ENCODE measurements at places on chromosomes 5 and 9. TPM values are rescaled to one million over a fixed set of nuclear protein-coding genes. Genes with fewer than 3 reads are reported as not detected.

The IL3 gene
- not detected for total RNA-seq

The HTR1A gene
- not detected for total RNA-seq

The ADAMTS6 gene
- total RNA-seq, result 0.55 TPM

The TPM2 gene
- total RNA-seq, result 277 TPM

The ZNF883 gene
- total RNA-seq, result not detected

GRCh38 chr5:142572006-142572405, 113.9 kb downstream of the FGF1 start:
- H3K36me3 ChIP-seq, result no peaks in the 10 kb centered on the region
- H3K4me3 ChIP-seq, result no peak overlapping the region
- H3K4me1 ChIP-seq, result peaks cover 15% of the 10 kb centered on the region
- H3K27me3 ChIP-seq, result no peaks in the 10 kb centered on the region

- no peak overlapping the region for H3K4me3 ChIP-seq
- no peaks in the 10 kb centered on the region for H3K27me3 ChIP-seq
- H3K36me3 ChIP-seq, result no peaks in the 10 kb centered on the region
- no peaks in the 10 kb centered on the region for H3K4me1 ChIP-seq
- DNase-seq, result no peak
Observed at GRCh38 chr9:78714576-78714975, 417.7 kb downstream of the PSAT1 start.

DNA sequence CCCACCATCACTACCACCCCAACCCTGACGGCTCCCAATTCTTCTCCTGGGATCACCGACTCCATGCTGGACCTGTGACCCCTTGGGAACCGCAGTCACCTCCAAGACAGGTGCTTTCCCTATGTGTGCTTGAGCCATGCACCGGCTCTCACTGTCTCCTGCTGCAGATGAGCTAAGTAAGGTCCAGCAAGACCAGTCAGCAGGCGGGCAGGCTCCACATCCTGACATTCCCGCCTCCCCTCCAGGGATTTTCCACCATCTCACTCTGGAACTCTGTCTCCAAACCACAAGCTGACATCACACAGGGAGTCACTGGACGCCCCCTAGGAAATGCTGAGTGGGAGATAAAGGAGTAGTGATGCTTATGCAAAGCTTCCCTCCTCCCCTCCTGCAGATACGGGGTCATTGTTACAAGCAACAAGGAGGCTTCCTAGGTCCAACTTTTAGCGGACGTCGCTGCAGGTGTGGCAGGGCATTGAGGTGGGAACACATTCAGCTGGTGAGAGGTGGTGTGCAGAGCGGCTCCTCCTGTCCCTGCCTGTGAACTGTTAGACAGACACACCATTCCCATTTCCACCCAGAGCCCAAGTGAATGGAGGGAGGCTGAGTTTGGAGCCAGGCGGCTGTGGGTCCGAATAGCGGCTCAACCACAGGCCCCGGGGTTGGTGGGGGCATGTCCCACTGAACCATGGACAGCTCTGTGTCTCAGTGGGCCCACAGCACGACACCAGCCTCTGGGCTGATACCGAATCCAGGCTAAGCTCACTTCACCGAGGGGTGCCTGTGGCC, 129.2 kb upstream of the PHYKPL start:
- H3K27ac ChIP-seq, result no peak overlapping the region
- H3K36me3 ChIP-seq, result no peaks in the 10 kb centered on the region
- no peak for DNase-seq
- peaks cover 5% of the 10 kb centered on the region for H3K4me1 ChIP-seq

DNA sequence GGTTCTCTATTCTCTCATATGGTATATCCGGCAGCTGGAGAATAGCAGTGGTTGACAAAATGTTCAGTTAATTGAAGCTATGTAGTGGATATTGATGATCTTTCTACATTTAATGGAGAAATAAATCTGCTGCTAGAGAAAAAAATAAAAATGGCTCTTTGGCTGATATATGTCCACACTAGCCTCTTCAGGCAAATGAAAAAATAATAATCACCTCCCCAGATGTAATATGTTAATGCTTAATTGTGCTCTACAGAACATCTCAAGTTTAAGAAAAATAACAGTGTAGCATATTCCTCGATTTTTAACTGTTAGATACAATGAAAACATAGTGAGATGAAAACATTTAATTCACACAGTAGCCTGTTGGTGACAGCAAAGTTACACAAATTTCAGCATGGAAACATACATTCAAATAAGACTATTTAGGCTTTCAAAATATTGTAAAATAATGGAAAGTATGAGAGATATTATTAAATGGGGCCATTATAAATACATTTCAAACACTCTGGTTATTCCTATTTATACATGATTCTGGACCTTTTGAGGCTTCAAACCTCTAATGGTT, 543.0 kb downstream of the MAT2B start:
- H3K36me3 ChIP-seq, result no peaks in the 10 kb centered on the region
- no peak for DNase-seq
- H3K27ac ChIP-seq, result no peak overlapping the region
- H3K4me3 ChIP-seq, result no peak overlapping the region
- H3K4me1 ChIP-seq, result no peaks in the 10 kb centered on the region

- H3K4me1 ChIP-seq, result peaks cover 3% of the 10 kb centered on the region
- no peak for DNase-seq
- H3K4me3 ChIP-seq, result no peak overlapping the region
- H3K27ac ChIP-seq, result no peak overlapping the region
- no peaks in the 10 kb centered on the region for H3K27me3 ChIP-seq
Observed at GRCh38 chr9:110526426-110526825, 53.1 kb downstream of the SVEP1 start.

DNA sequence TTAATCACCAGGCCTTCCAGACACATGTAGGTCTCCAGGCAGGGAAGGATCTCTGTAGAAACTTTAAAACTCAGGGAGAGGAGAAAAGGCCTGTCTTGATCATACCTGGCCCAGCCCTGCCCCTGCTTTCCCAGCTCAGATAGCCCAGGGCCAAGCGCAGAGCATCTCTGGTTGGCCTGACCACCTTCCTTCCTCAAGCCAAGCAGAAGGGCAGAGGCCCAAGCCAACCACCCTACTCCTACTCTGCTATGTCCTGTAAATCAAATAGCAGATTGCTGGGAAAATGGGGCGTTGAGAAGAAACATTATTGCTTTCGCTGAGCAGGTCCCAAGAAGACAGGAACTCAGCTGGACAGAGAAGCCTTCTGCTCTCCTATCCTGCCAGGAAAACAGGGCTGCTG, 14.3 kb downstream of the ENHO start:
- H3K4me3 ChIP-seq, result no peak overlapping the region
- no peak overlapping the region for H3K27ac ChIP-seq
- no peaks in the 10 kb centered on the region for H3K27me3 ChIP-seq
- H3K36me3 ChIP-seq, result no peaks in the 10 kb centered on the region

DNA sequence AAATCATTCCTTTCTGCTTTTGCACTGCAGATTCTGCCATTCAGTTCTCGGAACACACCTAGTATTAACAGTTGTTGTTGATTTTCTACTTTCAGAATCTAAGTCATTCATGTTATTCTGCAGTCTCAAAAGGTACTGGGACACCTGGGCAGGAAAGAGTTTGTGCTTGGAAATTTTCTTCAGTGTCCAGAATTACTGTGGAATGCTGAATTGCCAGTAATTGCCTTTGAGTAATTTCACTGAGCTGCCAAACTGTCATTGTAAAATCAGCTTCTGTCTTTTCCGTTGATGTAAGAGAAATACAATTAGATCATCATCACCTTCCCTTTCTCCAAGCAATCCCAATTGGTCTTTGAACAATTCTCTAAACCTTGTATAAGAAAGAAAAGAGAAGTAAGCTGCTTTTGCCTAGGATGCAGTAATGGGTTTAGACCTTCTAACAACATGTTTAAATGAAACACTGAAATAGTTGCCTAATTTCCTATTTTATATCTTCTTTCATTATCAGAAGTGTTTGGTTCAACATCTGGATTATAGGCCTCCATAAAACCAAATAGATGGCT, 75.7 kb upstream of the TGFBR1 start:
- no peaks in the 10 kb centered on the region for H3K36me3 ChIP-seq
- H3K4me3 ChIP-seq, result no peak overlapping the region
- no peak for DNase-seq
- no peaks in the 10 kb centered on the region for H3K4me1 ChIP-seq
- H3K27me3 ChIP-seq, result no peaks in the 10 kb centered on the region

- no peak for DNase-seq
- no peak overlapping the region for H3K4me3 ChIP-seq
- no peaks in the 10 kb centered on the region for H3K4me1 ChIP-seq
- no peak overlapping the region for H3K27ac ChIP-seq
- H3K27me3 ChIP-seq, result no peaks in the 10 kb centered on the region
Observed at GRCh38 chr9:13508681-13509080, 229.2 kb upstream of the MPDZ start.

Measured in adrenal gland (tissue), 19 donors.